ENCODE measurements at places on chromosomes 7 and 10.
A peak's percentile ranks its signal among the peaks of the same experiment; 100 is the strongest.

DNA sequence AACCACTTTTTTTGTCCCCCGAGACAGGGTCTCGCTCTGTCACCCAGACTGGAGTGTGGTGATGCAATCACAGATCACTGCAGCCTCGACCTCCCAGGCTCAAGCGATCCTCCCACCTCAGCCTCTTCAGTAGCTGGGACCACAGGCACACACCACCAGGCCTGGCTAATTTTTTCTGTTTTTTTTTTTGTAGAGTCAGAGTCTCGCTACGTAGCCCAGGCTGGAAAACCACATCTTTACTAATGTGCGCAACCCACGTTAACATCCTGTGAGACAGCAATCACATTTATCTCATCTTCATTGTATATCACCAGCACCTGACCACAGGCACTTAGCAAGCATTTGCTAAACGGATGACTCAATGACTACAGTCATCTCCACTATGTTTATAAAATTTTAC lies 77.8 kb upstream of the ATP6V0A4 start:
- peak; percentile 13 for DNase-seq

DNA sequence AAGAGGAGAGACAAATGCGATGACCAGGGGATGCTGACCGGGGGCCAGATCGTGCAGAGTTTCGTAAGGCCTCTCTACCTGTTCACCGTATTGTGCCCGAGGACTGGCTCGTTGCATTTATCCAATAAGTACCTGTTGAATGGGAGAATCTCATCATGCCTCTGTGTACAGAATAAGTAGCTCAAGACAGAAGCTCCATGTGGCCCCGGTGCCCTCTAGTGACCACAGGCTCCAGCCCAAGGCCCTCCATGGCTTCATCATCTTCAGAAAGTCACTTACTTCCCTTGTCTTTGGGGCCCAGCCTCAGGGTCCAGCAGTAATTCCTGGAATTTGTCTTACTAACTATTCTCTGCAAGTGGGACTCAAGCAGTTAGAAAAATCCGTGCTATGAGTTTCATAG lies 151.0 kb downstream of the CHN2 start:
- no peak for DNase-seq

- DNase-seq = no peak
Observed at GRCh38 chr7:41698726-41699125, 4.2 kb downstream of the INHBA start.

GRCh38 chr10:33498391-33498891 lies 164.0 kb upstream of the NRP1 start:
- no peak for DNase-seq

DNA sequence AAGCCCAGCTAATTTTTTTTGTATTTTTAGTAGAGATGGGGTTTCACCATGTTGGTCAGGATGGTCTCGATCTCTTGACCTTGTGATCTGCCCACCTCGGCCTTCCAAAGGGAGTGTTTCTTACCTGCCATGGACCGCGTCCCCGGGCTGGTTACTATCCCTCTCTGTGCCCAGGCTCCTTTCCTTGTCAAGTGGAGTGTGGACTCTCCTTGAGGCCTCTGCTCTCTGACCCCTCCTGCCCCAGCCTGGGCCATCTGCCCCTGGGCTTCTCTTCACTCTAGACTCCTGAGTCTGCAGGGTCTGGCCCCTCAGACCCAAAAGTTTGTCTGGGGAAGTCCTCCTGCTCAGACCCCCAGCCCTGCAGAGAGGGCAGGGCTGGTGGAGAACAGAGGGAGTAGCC lies 20.7 kb downstream of the NEURL1 start:
- DNase-seq = no peak

GRCh38 chr10:18079665-18080295 lies 60.4 kb upstream of the CACNB2 start:
- DNase-seq = no peak

DNA sequence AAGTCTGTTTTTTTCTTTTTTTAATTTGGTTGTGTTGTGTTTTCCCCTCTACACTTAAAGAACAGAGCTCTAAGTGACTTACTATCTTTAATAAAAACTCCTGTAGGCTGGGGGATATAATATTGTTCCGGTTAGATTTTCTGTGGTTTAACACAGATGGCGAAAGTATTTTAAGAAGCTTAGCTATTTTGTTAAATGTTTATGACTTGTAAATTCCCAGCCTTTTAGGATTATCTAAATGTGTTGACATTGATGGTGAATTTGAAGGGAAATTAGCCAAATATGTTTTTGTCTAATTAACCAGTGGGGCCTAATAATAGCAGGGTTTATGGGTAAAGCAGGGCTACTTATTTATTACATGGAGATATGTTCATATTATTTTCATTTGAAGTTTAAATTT lies 538.5 kb downstream of the INHBA start:
- no peak for DNase-seq

DNA sequence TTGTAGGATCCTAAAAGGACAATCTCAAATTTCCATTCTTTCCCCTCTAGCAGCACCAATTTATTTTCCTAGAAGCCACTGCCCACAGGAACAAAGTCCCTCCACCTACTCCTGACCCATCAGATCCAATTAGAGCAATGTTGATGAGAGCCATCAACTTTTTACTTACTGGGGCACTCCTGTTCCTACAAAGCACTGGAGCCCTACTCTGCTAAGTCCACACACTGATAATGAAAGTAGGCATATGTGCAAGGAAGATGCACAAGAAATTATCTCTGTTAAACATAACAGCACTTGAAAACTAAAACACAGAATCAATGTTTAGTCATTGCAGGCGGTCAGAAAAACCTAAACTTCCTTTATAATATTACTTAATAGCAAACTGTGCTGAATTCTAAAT lies 3.6 kb downstream of the HERPUD2 start:
- DNase-seq = no peak

DNA sequence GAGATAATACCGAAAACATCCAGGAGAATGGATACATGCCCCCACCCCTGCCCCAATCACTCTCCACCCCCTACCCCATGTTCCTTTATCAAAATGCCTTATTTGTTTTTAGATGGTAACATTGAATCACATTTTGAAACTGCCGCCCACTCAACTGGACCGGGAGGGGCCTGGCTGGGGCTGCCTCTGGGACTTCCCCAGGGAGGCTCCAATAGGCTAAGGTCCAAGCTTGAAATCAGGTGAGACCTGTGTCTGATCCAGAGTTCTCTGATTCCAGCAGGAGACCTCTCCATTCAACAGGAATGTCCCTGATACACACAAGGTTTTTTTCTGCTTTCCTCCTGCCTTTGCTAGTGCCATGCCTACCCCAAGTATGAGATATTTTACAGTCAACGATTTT lies 43.8 kb upstream of the ACSL5 start:
- DNase-seq = no peak

DNA sequence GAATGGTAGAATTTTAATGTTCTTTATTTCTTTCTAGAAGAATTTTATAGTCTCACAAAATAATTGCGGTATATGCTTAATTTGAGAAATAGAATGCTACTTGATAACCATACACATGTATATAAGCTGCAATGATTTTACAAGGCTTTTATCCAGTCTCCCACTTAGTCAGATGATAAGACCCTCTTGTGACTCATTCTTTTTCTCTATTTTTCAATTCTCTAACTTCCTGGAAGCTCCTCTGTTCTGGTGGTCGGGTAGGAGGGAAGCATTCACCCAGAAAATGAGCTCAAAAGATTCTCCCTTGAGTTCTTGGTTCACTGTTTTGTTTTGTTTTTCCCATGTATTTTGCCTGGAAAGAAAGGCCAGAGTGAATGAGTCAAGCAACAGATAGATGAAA lies 546.6 kb downstream of the INHBA start:
- no peak for DNase-seq

GRCh38 chr7:44145479-44145968 lies 4.4 kb upstream of the MYL7 start:
- DNase-seq = no peak

DNA sequence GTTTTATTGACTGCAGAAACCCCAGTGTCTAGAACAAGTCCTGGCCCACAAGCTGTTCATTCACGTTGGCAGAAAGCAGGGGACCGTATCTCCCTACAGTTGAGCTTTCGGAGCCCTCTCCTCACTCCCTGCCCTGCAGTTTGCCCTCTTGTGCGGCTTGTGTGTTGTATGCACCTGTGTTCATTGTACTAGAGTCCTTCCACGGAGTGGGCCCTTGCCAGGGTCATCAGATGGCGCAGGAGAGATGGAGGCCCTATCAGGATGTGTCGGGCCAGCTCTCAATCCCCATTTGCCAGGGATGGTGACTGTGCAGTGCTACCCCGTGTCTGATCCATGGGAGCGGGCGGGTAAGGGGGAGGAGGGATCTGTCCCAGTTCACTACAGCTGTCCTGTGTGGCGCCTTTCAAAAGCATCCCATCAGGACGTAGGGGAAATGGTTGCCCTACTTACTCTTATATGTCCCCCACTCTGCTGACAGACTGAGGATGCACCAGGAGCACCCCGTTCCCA lies 77.4 kb upstream of the PRR15 start:
- DNase-seq = no peak

DNA sequence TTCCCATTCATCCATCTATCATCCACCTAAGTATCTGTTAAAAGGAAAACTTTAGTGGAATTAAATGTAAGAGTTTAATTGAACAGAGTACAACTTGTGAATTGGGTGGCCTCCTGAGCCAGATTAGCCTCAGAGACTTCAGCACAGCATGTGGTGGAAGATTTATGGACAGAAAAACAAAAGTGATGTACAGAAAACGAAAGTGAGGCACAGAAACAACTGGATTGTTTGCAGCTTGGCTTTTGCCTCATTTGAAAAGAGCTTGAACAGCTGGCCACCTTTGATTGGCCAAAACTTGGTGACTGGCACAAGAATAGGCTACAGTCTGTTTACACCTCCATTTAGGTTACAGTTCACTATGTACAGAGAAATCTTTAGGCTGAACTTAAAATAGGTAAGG lies 1463.4 kb upstream of the CELF2 start:
- DNase-seq = no peak

DNA sequence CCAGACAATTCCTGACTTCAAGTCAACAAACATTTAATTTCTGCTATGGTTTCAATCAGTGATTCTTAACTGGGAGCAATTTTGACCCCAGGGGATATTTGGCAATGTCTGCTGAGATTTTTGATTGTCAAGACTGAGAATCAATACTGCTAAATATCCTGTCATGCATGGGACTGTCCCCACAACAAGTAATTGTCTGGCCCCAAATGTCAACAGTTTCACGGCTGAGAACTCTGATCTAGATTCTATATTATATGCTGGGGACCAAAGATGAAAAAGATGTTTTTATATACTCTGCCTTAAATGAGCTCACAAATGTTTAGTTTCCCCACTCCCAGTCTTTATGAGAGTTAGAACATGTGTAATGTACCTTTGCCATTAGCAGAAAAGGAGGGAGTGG lies 19.2 kb downstream of the ANKRD7 start:
- DNase-seq = no peak

DNA sequence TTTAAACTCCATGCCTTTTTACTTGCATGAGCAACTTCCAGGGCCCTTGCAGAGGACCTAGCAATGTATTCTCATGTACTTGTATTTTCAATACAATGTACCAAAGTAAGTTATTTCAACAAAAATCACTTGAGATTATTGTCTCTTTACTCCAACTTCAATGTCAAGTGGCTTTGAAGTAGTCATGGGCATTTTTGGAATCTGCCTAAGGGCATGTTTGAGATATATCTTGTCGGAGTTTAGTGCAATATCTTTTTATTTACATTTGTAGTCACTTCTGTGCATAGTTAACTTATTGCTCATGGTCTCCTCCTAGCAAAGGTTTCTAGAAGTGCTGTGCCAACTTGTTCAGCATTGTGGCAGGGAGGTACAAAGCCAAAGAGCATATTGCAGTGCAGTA lies 508.7 kb upstream of the SEMA3D start:
- no peak for DNase-seq

GRCh38 chr7:128098629-128099028 lies 67.4 kb upstream of the LRRC4 start:
- no peak for DNase-seq

DNA sequence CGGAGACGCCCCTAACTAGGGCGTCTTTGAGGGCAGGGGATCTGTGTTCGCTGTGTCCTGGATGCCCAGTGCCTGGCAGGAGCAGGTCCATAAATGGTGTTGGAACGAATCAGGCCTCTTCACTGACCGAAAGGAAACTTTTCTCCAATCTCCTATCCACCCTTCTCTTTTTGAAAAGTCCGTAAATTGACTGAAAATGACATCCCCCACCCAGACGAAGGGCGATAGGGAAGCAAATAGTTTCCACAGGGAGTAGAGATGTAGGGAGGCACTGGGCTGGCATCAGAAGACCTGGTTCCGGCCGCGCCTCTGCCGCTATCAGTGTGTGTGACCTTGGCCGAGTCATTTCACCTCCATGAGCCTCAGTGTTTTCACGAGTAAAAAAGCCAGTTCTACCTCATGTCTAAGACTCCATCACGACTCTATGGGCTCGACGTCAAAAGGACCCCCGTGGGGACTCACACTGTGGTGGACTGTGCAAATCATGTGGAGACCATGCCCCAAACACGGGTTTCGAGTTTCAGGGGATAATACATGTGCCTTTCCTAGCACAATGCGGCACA lies 497 bp upstream of the RAB11FIP2 start:
- no peak for DNase-seq

- no peak for DNase-seq
Observed at GRCh38 chr7:1424041-1424440, 35.2 kb downstream of the MICALL2 start.

GRCh38 chr7:148652773-148653172 lies 45.9 kb upstream of the CUL1 start:
- no peak for DNase-seq

- DNase-seq = no peak
Observed at GRCh38 chr10:38741226-38741625, 647.1 kb downstream of the ZNF37A start.

DNA sequence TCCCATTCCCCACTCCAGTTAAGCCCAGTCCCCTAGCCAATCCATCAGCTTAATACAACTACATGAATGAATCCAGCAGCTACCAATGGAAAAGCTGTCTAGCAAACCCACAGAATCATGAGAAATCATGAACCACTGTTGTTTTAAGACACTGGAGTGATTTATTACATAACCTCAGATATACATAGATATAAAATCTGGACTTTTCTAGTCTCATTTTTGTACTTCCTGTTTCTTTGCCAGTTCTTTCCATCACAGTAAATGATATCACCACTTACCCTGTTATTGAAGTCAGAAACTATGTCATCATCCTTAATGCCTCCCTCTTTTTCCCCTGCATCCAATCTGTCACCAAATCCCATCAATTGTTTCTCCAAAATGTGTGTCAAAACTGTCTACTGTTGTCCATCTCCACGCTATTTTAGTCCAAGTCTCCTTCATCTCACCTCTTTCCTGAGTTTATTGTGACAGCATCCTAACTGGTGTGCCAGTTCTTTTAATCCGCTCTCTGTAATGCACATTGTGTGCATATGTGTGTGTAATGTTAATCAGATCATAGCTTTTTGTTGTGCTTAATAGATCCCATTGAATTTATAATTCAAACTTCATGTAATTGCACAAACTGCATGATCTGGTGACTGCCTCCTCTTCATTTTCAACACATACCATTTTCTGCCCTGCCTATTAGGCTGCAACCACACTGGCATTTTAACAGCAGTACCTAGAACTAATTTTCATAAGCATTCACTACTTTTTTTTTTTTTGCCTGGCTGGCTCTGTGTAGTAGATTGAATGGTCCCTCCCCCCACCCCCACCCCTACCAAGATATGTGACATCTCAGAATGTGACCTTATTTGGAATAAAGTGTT lies 56.0 kb downstream of the MKLN1 start:
- no peak for DNase-seq

Measured in stimulated activated CD8-positive, alpha-beta memory T cell treated with anti-CD3 and anti-CD28 coated beads, Interleukin-7, amount 100 ng/mL, for 24 hours (primary cell).